Fibroblast of skin of left quadriceps (primary cell): ENCODE measurements at places on chromosomes 6 and 20.

- no peak for DNase-seq
These were observed 20.6 kb downstream of the DTNBP1 start for GRCh38 chr6:15642276-15642675.

DNA sequence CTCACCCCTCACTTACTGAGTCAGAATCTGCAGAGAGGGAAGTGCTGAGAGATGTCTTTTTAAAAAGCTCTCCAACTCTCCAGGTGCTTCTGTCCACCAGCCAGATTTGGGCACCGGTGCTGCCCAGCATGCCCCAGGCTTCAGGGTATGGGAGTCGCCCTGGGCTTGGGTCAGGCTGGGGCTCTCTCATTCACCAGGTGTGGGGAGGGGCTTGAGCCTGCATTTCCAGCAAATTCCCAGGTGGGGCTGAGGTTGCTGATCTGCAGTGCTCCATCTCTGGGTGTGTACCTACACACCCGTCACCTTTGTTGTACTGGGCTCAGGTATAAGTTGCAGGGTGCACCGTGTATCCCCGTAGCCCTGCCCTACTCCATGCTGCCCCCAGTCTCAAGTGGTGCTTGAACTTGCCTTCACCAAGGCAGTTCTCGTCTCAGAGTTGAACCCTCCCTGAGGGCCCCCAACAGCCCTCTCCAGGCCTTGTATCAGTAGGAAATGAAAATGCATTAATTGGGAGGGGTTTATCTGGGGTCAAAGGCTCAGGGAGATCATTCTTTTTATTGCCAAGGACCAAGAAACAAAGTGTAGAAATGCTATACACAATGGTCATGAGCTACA lies 23.5 kb downstream of the PPP1R3G start:
- DNase-seq, result no peak

GRCh38 chr6:38195113-38195635 lies 375.6 kb downstream of the ZFAND3 start:
- no peak for DNase-seq

GRCh38 chr20:40704828-40705227 lies 15.8 kb upstream of the MAFB start:
- DNase-seq, result no peak

DNA sequence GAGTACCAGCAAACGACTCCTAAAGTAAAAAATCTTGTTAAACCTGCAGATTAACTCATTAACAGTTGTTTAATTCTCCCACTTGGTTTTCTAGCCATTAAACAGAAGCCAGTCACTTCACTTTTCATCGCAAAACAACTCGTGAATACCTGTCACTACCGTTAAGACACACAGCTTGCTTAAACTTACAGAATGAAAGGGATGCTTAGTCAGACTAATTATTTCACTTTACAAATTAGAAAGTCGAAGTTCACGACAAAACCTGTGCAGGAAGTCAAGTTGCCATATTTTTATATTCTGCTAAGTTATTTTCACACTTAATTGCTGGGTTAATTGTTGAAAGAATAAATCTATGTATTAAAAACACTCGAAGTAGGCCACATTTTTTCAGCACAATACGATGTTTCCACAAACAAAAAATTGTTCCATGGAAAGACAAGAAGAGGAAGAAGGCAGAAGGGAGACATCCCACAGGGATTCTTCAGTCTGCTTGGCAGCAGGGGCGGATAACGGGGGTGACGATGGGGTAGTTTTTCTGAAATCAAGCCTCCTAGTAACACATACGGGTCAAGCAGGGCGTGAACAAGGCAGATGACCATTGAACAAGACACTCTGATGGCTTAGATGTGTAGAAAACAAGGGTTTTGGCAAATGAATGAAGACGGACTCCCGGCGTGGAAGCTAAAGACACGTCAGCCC lies 933 bp downstream of the SSR1 start:
- DNase-seq, result no peak

GRCh38 chr6:137871291-137871690 lies 4.2 kb downstream of the TNFAIP3 start:
- no peak for DNase-seq

- no peak for DNase-seq
These were observed 24.3 kb upstream of the CDH22 start for GRCh38 chr20:46332373-46333160.

DNA sequence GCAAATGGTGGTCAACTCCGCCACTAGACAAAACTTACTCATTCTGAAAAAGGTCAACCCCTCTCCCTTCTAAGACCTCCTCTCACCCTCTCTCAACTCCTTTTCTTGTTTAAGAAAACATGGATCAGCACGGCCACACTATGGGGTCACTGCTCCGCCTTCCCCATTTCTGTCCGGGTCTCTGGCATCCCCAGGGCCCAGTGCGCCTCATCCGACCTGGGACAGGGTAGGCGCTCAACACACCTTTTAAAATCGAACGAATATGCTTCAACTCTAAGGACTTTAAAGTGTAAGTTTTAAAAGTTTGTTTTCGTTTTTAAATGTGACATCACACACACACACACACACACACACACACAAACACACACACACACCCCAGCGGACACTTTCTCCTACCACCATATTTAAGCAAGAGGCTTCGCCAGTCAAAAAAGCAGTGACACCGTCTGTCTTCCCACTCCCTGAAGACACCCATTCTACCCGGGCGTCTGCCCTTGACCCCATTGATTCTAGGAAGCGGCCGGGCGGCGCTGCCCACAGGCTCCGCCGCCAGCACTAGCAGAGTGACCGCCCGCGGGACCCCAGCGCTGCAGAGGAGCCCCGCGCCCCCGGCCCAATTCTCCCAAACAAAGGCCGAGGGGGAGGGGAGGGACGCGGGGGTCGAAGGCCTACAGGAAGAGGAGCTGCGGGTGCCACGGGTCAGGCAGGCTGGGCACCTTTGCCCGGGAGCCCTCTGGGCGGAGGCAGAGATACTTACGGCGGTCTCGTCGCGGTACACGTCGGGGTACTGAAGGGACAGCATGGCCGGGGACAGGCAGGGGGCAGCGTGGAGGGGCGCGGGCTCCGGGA lies 568 bp downstream of the PREP start:
- no peak for DNase-seq

DNA sequence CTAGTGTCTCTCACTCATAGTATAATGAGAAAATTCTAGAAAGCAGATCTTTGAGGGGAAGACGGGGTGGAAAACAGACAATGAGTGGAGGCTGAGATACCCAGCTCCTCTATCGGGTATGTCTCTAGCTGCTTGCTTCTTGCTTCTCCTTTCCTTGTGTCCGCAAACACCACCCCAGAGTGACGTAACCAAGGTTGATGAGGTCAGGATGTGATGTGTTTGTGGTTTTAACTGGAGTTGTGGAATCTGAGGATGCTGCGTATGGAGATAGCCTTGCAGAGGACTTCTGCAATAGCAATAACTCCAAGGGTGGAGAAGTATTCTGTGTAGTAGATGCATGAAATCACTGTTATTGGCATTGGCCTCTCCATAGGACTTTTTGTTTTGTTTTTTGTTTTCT lies 132.7 kb upstream of the IFNGR1 start:
- DNase-seq, result no peak
